Progenitor cell of endocrine pancreas (in vitro differentiated cells): ENCODE measurements at places on chromosomes 1 and 21. TPM values are rescaled to one million over a fixed set of nuclear protein-coding genes. Genes with fewer than 3 reads are reported as not detected.

Gene PIGR
- total RNA-seq, result not detected in 2 replicates

Gene SLC16A4
- total RNA-seq, result 0.46 and 1.0 TPM in 2 replicates

Gene S100A5
- total RNA-seq, result not detected in 2 replicates

Gene DCDC2B
- total RNA-seq, result not detected in 2 replicates

Gene NBPF15
- 70.1 and 74.7 TPM in 2 replicates for total RNA-seq

GRCh38 chr1:192952646-192953045 lies 106.5 kb downstream of the UCHL5 start:
- peaks cover 12% of the 10 kb centered on the region for H3K27me3 ChIP-seq
- H3K4me3 ChIP-seq, result no peak overlapping the region
- no peaks in the 10 kb centered on the region for H3K4me1 ChIP-seq

GRCh38 chr1:62904856-62905225 lies 120.9 kb downstream of the ATG4C start:
- H3K4me3 ChIP-seq, result no peak overlapping the region
- H3K27me3 ChIP-seq, result no peaks in the 10 kb centered on the region
- H3K27ac ChIP-seq, result no peak overlapping the region

DNA sequence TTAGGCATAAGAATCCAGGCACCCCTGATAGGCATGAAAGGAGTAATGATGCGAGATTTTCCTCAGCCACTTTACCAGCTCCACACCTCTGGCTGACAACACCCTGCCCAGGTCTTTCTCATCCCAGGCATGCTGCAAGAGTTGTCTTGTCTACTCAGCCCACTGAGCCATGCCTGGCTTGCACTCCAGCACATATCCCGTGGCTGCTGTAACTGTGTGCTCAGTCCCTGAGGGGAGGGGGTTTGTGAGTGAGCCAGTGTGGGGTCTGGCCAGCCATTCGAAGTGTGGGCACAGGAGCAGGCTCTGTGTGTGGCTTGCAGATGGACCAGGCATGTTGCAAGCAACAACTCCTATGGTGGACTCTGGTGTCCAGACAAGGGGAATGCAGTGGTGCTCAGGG lies 529.6 kb downstream of the ADGRL2 start:
- H3K27me3 ChIP-seq, result peaks cover 3% of the 10 kb centered on the region
- DNase-seq, result no peak

DNA sequence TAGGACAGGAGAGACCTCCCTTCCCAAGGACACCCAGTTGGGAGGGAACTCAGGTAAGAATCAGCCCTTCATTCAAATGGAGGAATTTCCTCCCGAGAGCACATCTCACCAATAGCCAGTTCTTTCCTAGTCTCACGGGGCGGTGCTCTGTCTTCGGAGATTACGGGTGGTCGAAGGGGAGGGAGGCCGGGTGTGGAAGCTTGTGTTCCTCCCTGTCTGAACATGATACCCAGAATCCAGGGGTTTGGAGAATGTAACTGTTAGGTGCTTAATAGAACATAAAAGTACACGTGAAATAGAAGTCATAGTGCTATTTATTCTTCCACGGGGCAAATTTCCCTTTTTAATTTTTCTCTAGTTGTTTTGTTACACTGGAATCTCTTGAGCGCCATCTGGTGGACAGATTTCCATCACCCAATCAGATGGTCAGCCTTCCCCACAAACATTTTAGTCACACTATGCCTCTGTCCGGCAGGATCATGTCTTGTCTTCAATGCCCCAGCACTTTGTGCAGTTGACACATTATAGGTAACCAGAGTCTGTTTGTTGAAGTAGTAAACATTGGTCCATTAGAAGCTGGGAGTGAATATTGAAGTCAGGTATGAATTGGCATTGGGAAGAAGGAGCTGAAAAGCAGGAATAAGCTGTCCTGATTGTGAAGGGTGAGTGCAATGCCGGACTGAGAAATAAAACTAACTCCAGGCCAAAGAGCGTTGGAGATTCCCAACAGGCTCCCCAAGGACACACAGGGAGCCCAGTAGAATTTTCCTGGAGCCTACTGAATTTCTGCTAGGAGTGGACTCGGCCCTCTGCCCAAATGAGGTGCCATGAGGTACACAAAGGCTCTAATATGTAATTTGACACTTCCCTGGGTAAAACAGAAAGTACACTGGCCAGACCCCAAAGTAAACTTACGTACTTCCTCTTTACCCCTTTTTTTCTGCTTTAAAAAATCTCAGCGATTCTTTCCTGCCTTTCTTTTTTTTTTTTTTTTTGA lies 27.6 kb upstream of the ZNF697 start:
- H3K4me1 ChIP-seq, result peaks cover 27% of the 10 kb centered on the region
- DNase-seq, result peak; percentile 60
- no peaks in the 10 kb centered on the region for H3K36me3 ChIP-seq
- H3K27ac ChIP-seq, result peak overlapping the region; percentile 84
- H3K4me3 ChIP-seq, result peak overlapping the region; percentile 77

DNA sequence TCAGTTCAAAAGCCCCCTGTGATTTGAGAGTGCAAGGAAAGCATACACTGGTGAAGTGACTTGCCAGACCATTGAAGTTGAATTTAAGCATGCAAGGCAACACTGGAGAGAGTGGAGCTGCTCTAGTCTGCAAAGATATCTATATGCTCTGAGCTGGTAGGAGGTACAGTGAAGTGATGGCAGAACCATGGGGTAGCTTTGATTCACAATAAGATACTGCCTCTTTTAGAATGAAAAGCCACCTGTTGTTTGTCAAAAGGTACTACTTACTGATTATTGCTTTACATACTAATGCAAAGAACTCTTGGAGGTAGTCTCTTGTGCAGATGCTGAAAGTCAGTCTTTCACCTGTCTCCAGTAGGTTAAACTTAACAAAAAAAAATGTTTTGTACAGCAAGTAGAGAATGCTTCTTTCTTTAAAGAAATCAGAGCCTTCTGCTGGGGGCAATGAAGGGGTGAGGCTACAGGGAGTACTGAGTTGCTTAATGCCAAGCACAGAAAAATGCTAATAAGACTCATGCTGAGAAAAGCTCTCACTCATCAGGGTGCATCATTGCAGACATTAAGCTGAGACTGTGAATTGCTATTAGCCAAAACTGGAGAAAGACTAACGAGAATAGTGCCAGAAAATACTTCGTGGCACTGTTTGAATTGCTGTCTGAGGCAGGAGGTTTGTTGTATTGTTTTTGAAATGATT lies 1150.5 kb upstream of the TMPRSS15 start:
- H3K27me3 ChIP-seq, result no peaks in the 10 kb centered on the region
- no peak overlapping the region for H3K27ac ChIP-seq
- H3K4me3 ChIP-seq, result no peak overlapping the region
- DNase-seq, result no peak
- no peaks in the 10 kb centered on the region for H3K36me3 ChIP-seq
- H3K4me1 ChIP-seq, result no peaks in the 10 kb centered on the region

- peaks cover 18% of the 10 kb centered on the region for H3K4me1 ChIP-seq
- H3K4me3 ChIP-seq, result peak overlapping the region; percentile 4
- H3K36me3 ChIP-seq, result peaks cover 2% of the 10 kb centered on the region
- peak overlapping the region; percentile 84 for H3K27ac ChIP-seq
- no peak for DNase-seq
- no peaks in the 10 kb centered on the region for H3K27me3 ChIP-seq
Observed at GRCh38 chr21:46025113-46025770, 43.7 kb downstream of the COL6A1 start.

DNA sequence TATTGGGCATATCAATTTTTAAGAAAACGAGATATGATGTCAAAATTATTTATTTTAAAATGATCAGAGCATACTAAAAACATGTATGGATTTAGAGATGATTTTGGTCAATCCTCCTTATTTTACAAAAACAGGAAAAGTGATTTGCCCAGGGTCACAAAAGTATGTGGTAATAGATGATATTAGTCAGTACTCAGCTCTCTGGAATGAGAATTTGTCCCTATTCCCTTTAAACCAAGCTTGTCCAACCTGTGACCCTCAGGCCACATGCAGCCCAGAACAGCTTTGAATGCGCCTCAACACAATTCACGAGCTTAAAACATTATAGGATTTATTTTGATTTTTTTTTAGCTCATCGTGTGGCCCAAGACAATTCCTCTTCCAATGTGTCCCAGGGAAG lies 104.7 kb downstream of the AKT3 start:
- H3K36me3 ChIP-seq, result peaks cover 5% of the 10 kb centered on the region
- peaks cover 8% of the 10 kb centered on the region for H3K4me1 ChIP-seq
- DNase-seq, result no peak
- H3K27ac ChIP-seq, result no peak overlapping the region

- H3K4me1 ChIP-seq, result peaks cover 17% of the 10 kb centered on the region
- peaks cover 18% of the 10 kb centered on the region for H3K27me3 ChIP-seq
- no peaks in the 10 kb centered on the region for H3K36me3 ChIP-seq
- H3K4me3 ChIP-seq, result no peak overlapping the region
Observed at GRCh38 chr1:242447689-242448088, 76.8 kb downstream of the PLD5 start.

DNA sequence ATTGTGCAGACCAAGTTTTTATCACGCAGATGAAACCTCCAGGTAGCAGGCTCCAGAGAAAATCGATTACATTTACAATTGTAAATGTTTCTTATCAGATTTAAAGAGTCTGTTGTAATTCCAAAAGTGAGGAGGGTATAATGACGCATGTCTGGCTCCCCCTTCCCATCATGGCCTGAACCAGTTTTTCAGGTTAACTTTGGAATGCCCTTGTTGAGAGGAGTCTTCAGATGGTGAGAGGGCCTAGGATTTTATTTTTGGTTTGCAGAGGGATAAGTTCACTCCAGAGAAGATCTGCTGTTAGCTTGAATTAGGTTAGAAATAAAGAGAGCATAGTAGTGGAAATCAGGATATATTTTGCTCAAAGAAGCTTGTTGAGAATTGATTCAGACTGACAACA lies 1028.3 kb upstream of the B3GALT2 start:
- H3K4me3 ChIP-seq, result no peak overlapping the region
- no peaks in the 10 kb centered on the region for H3K27me3 ChIP-seq
- H3K36me3 ChIP-seq, result no peaks in the 10 kb centered on the region
- no peak overlapping the region for H3K27ac ChIP-seq

DNA sequence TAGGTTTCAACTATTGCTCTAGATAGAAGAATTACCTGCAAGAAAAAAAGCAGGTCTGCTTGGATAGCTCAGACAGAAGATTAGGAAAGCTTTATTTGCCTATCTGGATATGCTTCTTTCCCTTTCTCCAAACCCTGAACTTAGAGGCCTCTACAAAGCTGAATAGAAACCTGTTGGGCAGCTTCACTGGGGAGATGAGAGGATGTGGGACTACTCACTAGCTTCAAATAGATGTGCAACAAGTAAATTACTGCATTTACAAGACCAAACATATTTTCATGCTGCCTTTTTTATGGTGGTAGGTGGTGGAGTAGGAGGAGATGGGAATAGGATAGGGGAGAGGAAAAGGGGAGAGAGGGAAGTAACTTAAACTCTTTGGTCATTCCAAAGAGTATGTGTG lies 6.4 kb downstream of the CLCA2 start:
- H3K27ac ChIP-seq, result no peak overlapping the region
- no peaks in the 10 kb centered on the region for H3K36me3 ChIP-seq
- H3K27me3 ChIP-seq, result no peaks in the 10 kb centered on the region

DNA sequence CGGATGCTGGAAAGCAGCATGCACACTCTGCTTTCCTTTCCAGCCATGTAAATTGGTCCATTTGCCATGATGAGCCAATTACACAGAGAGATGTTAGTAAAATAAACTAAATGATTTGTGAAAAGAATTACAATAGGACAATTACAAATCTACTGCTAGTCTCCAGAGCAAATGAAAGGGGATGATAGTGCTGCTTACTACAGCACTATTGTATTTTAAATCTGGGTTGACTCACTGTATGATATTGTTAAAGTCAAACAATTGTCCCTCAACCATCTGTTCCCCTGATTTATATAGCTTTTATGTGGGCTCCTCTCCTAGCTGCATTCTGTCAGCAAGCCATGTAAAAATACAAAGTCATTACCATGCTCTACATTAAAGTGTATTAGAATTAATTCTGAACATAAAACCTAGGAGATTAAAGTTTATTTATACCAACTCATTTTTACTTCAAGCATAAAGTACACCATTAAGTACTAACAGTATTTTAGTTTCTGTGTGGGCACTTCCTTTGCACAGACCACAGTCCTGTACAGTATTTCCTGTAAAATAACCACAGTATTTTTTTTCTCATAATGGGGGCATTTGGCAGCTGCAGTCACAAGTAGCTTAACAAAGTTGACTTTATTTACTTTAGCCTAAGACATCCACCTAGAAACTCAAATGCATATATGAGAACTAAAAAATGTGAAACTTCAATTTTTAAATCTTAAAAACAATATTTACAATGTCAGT lies 135.8 kb downstream of the VAV3 start:
- H3K27me3 ChIP-seq, result peaks cover 3% of the 10 kb centered on the region
- H3K36me3 ChIP-seq, result no peaks in the 10 kb centered on the region
- no peak overlapping the region for H3K27ac ChIP-seq
- DNase-seq, result no peak
- no peak overlapping the region for H3K4me3 ChIP-seq
